ENCODE measurements at places on chromosomes 5 and 9.

- DNase-seq: no peak
These were observed 301.6 kb downstream of the NR3C1 start for GRCh38 chr5:143101725-143102386.

DNA sequence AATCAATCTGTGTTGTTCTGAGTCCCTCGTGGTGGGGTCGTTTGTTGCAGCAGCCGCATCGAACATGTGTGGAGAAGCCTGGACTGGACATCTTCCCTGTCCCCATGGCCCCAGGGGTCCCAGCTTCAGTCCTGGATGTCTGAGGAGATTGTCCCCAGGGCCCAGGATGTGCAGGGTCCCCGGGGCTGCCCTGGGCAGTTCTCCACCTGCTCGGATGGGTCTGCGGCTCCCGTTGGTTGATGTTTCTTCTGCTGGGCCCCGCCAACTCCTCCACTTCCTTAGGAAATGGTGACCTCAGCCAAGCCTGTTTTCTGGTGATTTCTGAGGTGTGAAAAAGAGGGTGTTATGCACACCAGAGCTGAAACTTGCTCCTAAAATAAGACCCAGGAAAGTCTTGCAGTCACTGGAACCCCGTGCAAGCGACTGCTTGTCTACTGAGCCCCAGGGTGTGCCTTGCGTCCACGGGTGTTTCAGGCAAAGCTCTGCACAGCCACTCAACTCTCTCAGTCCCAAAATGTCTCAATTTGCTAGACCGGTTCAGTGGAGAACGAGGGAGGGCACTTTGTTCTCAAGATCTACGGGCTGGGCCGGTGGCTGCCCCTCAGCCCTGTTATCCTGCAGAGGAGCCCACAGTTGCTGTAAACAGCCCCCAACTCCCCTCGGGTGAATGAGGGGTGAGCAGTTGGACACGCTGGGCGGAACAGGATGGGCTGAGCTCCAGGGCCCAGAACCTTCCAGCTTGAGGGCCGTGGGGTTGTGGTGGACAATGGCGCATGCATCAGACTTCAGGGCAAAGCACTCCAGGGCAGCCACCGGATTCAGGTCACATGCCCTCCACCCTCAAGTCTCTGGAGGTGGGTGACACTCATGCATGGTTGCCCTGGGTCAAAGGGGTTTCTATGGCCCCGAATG lies 66.7 kb upstream of the OLFM1 start:
- DNase-seq: no peak

DNA sequence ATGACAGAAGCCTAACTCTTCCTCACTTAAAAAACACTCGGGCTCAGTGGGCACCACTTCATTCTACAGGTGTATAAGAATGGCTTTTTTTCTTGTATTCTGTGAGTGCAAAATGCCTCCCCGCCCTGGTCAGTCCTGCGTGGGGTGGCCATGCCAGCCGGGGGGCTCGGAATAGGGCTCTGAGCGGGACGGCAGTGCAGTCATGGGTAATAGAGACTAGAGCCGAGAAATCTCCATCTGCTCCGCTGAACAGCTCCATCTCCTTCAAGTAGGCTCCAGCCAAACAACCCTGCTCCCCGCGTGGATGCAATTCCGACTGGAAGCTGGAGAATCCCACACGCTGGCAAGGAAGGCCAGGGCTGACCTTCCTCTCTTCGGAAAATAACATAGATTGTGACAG lies 317.0 kb upstream of the IRX4 start:
- DNase-seq: no peak

GRCh38 chr9:27476870-27477515 lies 47.1 kb upstream of the IFNK start:
- DNase-seq: no peak

DNA sequence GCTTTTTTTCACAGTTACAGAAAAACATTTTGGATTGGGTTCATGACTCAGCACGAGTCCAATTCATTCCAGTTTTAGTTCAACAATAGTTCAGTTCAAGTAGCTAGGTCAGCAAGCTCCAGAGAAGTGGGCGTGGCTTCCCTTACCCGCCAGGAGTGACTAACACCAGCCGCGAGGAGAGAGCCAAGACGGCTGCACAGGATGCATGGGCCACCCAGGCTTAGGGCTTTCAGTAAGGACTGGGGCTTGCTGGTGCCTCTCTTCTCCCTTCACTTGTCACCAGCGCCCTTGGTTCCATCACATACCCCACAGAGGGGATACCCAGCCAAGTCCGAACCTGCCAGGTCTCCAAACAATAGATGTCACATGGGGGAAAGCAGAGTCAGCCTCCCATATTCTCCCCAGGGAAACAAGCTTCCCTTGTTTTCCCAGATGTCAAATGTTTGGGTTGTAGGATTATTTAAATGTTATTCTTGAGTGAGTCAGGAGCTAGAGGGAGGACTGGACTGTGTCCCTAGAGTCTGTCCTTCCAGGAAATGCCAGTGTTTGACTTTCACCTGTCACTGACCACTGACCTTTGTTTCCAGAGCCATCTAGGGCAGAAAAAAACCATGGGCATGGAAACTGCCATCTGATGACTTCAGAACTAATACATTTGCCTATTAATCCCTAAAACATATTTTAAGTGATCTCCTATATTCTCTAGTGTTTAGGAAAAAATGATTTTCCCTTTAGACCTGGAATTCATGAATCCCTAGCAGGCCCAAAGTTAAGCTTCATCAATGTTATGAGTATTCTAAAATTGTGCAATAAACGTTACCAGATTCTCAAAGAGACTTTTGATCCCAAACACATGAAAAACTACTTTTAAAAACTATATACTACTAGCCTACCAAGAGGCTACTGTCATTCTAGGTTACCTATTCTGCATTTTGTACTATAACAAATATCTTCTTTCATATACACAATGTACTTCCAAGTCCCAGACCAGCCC lies 51.9 kb downstream of the NIPAL4 start:
- no peak for DNase-seq

GRCh38 chr5:107134931-107135330 lies 535.8 kb downstream of the EFNA5 start:
- DNase-seq: no peak

DNA sequence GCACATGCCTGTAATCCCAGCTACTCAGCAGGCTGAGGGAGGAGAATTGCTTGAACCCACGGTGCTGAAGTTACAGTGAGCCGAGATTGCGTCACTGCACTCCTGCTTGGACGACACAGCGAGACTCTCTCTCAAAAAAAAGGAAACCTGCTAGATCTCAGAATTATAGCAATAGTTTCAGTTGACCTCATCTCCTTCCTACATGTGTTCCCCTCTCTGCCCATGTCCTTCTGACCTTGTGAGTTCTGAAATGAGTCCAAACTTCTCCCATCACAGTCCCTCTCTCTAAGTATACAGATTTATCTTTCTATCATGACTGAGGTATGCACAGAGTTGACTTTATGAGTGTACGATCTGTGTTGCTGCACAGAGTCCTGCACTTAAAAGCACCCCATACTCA lies 44.6 kb upstream of the SHOC1 start:
- DNase-seq: no peak

GRCh38 chr9:131590449-131590848 lies 45.1 kb downstream of the PRRT1B start:
- DNase-seq: no peak

DNA sequence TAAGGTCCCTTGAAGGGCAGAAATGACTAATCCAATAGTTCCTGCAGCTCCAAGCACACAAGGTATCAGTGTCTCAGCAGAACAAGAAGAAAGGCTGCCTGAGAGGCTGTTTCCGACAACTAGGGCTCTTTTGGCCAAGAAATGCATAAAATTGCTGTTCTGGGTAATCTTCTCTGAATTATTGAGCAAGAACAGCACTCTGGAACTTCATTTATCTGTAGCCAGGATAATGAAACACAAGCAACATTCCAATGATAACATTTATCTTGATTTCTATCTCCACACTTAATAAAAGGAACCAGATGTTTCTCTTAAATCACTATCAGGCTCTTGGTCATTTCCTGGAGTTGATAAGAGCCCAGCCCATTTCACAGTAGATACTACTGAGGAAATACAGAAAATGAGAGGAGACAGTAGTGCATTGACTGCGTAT lies 17.0 kb upstream of the AUH start:
- no peak for DNase-seq

- no peak for DNase-seq
These were observed 215.7 kb upstream of the ELL2 start for GRCh38 chr5:96177303-96177869.

DNA sequence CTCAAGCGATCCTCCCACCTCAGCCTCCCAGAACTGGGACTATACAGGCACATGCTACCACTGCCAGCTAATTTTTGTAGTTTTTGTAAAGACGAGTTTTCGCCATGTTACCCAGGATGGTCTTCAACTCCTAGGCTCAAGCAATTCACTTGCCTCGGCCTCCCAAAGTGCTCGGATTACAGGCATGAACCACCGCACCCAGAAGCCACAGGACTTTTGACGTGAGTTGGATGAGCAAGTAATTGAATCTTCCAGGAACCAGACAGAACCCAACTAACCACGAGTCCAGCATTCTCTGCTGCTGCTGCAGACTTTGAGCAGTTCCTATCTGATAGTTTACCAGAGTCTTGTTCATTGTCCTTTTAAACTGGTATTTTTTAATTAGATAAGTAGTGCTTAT lies 9.6 kb upstream of the ATP6V0E1 start:
- no peak for DNase-seq

GRCh38 chr9:36080519-36080918 lies 43.8 kb downstream of the RECK start:
- DNase-seq: no peak

- DNase-seq: no peak
These were observed 2.5 kb downstream of the PMPCA start for GRCh38 chr9:136412962-136413361.

DNA sequence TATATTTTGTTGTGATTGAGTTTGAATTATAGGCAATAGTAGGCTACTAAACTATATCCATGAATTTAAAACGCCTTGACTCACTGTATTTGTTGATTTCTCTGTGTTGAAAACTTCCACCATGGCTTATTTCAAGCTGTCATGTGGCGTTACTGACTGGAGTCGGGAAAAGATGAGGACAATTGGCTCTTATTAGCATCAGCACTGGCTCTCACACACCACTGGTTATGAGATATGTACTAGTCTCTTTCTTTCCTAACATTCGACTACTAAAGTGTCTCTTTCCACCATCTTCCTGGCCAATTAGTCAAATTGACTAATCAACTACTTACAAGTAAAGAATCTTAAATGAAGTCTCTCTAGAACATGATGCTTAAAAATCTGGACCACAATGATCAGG lies 9.1 kb upstream of the DAB2 start:
- DNase-seq: no peak

- DNase-seq: no peak
These were observed 265.5 kb downstream of the GRIA1 start for GRCh38 chr5:153755913-153756500.

GRCh38 chr5:61252643-61252925 lies 79.5 kb upstream of the ZSWIM6 start:
- no peak for DNase-seq

DNA sequence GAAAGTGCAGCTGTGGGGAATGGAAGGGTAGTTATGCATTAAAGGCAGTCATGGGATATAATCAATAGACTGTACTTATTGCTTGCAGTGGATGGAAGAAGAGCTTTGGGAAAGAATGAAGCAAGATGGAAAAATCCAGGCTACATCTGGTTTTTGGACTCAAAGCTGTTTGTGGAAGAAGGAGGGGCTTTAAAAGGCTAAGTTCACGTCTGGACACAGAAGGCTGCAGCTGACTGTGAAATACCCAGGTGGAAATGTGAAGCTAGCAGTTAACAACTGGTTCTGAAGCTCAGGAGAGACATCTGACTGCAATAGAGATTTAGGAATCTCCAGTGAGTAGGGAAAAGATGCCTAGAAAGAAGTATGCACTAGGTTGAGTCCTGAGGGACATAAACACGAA lies 43.2 kb upstream of the TIMD4 start:
- no peak for DNase-seq

DNA sequence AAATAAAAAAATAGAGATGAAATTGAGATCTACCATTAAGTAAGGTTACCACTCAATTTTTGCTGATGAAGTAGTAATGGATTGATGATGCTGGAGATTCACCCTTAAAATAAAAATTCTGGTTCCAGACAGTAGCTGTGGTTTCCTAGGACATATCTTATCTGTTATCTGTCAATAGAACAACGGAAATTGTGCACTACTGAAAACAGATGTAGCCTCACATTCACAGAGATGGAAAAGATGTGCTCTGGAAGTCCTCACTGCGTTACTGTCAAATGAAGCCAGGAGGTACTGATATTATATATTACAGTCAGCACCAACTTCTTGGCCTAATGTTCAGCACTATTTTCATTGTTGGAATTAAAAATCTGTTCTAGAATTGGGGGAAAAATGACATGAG lies 154.0 kb downstream of the SLC24A2 start:
- DNase-seq: no peak

DNA sequence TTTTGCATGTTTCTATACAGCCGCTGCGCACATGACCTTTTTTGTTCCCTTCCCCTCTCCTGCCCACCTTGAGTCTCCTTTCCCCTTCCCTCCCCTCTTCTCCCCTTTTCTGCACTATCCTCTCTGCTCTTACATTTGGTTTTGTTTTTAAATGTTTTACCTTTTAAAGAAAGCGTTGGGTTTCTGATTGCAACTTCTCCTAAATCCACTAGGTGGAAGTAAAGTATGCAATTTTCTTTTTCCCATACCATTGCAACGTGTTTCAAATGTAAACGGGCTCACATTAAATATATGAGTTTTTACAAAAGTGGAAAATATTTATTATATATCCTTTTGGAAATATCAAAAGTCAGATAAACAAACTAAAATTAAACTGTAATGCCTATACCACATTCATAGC lies 500.9 kb downstream of the DIRAS2 start:
- DNase-seq: no peak

DNA sequence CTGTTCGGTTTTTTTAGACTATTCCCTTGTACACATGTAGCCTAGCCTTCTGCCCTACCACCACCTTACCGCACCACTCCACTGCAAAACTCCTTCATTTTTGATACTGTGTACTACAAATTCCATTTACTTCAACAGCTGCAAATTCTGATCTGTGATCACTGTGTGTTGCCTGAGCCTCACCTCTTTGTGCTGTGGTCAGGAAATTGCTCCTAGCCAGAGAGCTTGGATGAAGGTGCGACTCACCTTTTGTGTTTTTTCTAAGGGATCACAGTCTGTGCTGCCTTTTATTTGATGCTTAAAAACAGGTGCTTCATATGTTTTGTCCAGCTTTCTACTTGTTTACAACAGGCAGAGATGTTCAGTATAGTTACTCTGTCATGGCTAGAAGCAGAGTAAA lies 31.5 kb downstream of the CSNK1G3 start:
- DNase-seq: no peak

DNA sequence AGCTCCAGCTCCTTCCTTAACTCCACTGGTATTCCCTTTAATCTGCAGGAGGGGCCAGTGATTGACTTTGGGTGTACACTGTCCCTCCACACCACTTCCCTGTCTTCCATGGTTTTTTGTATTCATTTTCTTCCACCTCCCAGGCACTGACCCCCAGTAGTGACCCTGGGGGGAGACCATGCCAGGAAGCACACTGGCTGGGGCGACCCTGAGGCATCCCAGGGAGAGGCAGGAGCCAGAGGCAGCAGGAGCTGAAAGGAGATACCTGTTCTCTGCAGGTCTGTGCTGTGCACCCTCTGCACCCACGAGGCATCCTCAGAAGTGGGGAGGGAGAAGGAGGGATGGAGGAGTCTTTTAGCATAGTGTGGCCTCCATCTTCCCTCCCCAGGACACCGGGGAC lies 27.6 kb downstream of the IRX4 start:
- DNase-seq: no peak
